ENCODE measurements at places on chromosomes 4 and X. TPM values are rescaled to one million over a fixed set of nuclear protein-coding genes. Genes with fewer than 3 reads are reported as not detected.

Gene PRKG2
- not detected for total RNA-seq

Gene SLC9B1
- 0.13 TPM for total RNA-seq

Gene REELD1
- not detected for total RNA-seq

Gene TEX11
- not detected for total RNA-seq

Gene AKAP4
- total RNA-seq = not detected

Gene GRK4
- total RNA-seq = 3.9 TPM

Gene RNF175
- not detected for total RNA-seq

Gene PLP1
- 1.0 TPM for total RNA-seq

Gene SLC26A1
- total RNA-seq = 0.13 TPM

Gene SMIM14
- total RNA-seq = 20.0 TPM

Gene HDX
- 6.1 TPM for total RNA-seq

Gene NSUN7
- not detected for total RNA-seq

Gene TSPAN6
- 67.5 TPM for total RNA-seq

Gene FDCSP
- total RNA-seq = not detected

Data from dermis microvascular lymphatic vessel endothelial cell (primary cell).